Aorta (tissue), 5 donors: ENCODE measurements at places on chromosomes 2 and 18.

- no peak for DNase-seq
Observed at GRCh38 chr2:185567940-185568339, 170.7 kb upstream of the FSIP2 start.

- no peak for DNase-seq
Observed at GRCh38 chr2:135586148-135586547, 54.9 kb downstream of the R3HDM1 start.

- DNase-seq = no peak
Observed at GRCh38 chr2:60529785-60530627, 23.4 kb downstream of the BCL11A start.

- DNase-seq = no peak
Observed at GRCh38 chr2:8858264-8858663, 20.9 kb upstream of the KIDINS220 start.

DNA sequence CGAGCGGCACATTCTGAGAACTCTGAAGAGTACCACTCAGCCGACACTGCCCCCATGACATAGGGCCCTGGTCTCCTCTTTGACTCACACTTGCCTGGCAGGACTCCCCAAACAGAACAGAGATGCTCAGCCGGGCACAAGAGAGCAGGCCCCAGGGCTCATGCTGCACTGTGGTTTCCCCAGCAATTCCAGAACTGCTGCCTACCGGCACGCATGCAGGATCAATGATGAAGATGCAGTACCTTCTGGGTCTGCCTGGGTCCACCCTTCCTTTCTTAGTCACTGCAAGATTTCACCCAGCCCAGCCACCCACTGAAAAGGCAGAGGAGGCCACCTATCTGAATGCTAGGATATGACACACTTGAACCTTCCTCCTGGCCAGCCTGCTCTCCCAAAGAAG, 49.4 kb downstream of the BCL11A start:
- DNase-seq = no peak

GRCh38 chr2:212732860-212733259, 194.3 kb upstream of the ERBB4 start:
- DNase-seq = no peak

GRCh38 chr18:31516437-31516836, 18.5 kb downstream of the DSG2 start:
- DNase-seq = no peak

DNA sequence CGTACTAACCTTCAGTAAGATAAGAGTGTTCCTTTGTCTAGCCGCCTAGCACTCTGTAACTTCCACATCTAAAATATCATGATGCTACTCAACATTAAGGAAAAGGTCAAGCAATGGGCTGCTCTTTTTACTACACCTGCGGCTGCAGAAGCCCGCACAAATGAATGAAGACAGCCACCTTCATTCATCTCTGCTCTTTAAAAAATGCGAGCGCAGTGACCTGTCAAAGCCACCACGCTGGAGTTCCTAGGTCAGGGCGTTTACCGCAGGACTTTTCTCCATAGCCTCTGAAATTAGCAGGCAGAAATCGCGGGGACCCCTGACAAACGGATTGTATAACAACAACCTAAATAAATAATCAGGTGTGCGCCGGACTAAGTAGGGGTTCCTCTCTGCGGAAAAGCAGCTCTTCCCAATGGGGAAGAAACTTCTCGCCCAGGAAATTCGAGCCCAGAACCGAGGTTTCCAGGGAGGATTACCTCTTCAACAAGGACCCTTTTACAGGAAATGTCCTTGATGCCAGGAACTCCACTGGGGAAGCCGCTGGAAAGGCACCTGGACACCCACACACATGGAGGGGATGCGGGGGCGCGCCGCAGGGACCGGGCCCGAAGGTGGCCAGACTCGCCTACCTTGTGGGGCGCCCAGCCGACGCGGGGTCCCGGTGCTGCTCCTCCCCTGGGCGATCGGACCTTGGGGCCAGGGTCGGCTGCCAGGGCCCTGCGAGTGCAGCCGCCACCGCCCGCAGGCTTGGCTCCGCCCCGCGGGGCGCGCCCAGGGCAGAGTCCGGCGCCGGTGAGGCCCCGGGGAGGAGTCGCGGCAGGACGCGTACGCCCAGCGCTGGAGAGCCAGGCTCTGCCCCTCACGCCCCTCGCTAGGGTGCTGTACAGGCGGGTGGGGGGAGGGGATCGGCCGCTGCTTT, at the start of gene CCDC68:
Gene CCDC68, minus strand, starts transcription at position 758 of the 922 bp plus-strand sequence. CDS start 16,670 bp downstream, outside the sequence.
- peak; percentile 40 for DNase-seq

DNA sequence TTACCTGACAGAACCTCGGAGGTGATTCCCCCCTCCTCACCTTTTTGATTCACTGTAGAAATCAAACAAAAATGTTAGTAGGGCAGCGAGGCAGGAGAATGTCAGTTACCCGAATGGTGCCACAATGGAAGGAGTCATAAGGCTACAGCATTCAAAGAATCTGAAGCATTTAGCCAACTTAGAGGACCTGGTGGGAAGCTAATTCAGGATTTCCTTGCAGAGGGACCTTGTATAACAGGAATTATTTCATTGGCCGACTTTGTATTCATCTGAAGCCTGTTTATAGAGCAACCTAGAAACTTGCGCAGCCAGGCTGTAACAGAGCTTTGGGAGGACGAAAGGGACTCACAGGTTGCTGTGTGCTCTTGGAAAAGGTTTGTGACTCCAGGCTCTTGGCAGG, 129.1 kb upstream of the MMADHC start:
- no peak for DNase-seq

DNA sequence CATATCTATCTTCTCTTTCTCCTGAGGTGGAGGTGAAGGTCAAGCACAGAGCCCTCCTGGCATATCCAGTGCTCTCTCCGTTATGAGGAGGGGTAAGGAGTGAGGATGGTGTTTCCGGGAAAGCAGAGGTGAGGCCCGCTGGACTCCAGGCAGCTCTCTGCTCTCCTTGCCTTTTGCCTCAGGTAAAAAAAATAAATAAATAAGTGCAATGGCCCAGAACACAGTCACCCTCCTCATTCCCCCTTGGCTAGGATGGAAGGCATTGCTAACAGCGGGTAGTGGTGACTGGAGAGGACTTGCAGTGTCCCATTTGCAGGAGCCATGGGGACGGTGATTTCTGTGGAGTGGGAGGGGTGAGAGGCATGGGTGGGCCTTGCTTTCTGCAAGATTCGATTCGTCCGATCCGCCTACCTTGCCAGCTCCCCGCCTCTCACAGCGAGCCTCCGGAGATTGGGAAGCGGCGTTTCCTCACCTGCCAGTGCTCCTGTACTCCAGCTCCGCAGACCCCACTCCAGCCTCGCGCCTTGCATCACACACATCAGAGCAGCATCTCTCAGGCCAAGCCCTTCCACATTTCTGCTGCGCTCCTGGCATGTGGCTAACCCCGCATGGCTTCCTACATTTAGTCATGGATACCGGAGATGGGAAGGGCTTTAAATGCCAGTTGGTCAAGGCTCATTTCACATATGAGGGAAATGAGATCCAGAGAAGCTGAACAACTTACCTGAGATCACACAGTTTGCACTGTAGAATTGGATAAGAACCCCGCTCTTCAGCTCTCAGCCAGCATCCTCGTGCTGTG, 155.2 kb downstream of the VAPA start:
- no peak for DNase-seq

- no peak for DNase-seq
Observed at GRCh38 chr2:120455390-120455789, 109.5 kb downstream of the INHBB start.

DNA sequence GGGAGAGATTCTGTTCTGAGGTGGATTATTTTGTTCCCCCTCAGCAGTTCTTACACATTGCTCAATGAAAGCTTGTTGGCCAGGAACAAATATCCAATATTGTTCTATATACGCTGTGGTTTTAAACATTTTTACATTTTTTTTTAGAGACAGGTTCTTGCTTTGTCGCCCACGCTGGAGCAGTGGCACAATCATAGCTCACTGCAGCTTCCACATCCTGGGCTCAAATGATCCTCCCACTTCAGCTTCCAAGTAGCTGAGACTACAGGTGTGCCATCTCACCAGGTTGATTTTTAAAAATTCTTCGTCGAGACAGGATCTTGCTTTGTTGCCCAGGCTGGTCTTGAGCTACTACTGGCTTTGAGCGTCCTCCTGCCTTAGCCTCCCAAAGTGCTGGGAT, 58.9 kb upstream of the KIF5C start:
- no peak for DNase-seq

- DNase-seq = no peak
Observed at GRCh38 chr2:7860693-7861092, 821.2 kb upstream of the ID2 start.

DNA sequence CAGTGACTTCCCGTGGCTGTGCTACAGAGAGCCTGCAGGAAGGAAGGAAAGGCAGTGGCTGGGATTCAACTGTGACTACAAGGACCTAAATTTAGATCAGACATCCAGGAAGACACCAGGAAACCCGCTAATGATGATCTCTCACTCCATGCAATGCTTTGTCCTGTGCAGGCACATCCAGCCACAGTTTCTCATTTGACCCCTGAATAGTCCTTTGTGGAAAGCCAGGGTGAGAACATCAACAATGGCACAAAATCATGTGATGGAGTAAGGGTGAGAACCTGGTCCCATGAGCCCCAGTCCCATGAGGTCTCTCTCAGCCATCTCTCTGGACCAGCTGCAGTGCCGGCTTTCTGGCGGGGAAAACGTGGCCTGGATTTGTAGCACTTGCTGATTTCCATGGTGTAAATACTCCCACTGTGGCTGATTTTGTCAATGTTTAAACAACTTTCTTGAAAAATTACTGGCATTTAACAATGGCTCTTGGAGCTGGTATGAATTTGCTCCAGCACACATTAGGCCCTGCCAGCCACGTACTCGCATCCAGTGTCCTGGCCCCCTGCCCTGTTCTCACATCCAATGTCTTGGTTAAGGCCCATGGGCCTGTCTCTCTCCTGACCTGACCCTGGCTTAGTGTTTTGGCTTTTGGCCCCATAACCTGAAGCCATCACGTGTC, 159.0 kb upstream of the HAAO start:
- DNase-seq = no peak

DNA sequence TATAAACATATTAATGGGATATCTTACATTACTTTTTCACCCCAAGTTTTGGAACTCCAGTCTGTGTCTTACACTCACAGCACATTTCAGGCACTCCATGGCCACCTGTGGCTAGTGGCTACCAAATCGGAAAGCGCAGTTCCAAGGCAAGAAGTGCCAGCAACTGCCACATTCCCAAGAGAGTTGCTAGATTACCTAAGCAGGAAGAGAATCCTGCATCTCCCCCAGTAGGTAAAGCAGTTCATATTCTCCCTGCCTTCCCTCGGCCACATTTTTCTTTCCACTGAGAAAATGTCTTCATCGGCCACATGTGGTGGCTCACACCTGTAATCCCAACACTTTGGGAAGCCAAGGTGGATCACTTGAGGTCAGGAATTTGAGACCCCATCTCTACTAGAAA, 62.8 kb downstream of the MEX3C start:
- DNase-seq = no peak

GRCh38 chr2:149885468-149885867, 297.9 kb upstream of the MMADHC start:
- DNase-seq = no peak

- no peak for DNase-seq
Observed at GRCh38 chr2:85319796-85320195, 8.0 kb downstream of the TGOLN2 start.

GRCh38 chr18:72181241-72181764, 362.8 kb downstream of the CBLN2 start:
- no peak for DNase-seq

DNA sequence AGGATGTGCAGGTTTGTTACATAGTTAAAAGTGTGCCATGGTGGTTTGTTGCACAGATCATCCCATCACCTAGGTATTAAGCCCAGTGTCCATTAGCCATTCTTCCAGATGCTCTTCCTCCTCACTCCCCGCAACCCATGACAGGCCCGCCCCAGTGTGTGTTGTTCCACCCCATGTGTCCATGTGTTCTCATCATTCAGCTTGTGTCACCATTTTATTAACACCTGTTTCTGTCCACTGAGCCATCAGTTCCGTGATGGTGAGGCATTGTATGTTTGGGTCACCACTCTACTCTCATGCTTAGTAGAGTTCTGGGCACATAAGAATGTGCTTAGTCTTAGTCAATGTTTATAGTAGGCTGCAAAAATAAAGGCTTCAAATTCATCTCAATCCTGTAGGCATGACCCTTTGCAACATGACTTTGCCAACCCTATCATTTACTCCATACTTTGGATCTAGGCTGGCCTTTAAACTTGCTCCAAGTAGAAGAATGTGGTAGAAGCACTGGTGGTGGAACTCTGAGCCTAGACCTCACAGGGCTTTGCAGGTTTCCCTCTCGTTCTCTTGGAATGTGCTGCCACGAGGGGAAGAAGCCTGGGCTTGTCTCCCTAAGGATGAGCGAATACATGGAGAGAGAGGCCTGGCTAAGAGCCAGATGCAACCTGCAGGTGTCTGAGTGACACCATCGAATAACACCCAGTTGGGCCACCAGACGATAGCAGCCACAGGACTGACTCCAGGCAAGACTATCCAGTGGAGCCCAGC, 161.5 kb downstream of the NAPG start:
- DNase-seq = no peak

- DNase-seq = no peak
Observed at GRCh38 chr18:5596585-5596984, 52.8 kb upstream of the EPB41L3 start.

DNA sequence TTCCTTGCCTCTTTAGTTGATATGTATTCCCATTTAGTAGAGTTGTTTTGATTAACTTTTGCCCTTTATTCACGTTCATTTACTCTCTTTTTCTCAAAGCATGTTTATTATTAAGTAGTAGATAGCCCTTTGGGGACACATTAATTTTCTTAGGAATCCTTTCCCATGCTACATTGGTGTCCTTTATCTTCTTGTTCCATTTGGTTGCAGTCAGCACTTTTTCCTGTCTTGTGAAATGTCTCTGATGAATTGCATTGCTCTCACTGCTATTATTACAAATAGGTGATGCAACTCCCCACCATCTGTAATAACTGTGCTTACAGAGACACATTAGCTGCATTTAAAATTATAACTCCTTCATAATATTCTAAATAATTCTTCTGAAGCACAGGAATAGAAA, 428.5 kb upstream of the CNTNAP5 start:
- DNase-seq = no peak

- no peak for DNase-seq
Observed at GRCh38 chr2:190999949-191000665, 13.9 kb downstream of the STAT1 start.

GRCh38 chr2:437756-438393, 150.0 kb upstream of the ALKAL2 start:
- DNase-seq = no peak

DNA sequence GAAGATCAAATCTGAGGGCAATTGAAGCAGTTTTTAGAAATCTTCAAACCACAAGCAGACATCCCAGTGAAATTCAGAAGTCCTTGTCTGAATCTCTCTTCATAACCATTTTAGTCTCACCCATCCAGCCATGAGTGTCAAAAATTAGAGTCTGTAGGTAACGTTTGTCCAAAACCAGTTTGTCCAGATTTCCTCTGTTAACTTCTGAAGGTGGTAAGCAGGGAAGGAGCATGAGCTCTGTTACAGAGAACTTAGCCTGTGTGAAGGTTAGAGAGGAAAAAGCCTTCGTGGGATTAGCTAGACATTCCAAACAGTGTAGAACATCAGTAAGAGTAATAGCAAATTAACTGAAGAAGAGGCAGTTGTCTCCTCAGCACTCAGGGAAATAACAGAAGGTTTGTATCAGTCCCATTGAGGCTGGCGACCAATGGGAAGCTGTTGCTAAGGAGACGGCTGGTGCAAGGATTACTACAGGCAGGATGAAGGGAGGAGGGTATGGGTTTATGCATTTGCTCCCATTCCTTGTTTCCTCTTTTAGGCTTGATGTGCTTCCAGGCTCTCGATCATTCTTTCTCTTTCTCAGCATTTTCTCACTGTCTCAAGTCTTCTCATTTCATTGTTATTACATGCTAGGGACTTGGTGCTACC, 8.7 kb upstream of the GPR155 start:
- no peak for DNase-seq
